ENCODE measurements at places on chromosomes 1 and 21. TPM values are rescaled to one million over a fixed set of nuclear protein-coding genes. Genes with fewer than 3 reads are reported as not detected.

DNA sequence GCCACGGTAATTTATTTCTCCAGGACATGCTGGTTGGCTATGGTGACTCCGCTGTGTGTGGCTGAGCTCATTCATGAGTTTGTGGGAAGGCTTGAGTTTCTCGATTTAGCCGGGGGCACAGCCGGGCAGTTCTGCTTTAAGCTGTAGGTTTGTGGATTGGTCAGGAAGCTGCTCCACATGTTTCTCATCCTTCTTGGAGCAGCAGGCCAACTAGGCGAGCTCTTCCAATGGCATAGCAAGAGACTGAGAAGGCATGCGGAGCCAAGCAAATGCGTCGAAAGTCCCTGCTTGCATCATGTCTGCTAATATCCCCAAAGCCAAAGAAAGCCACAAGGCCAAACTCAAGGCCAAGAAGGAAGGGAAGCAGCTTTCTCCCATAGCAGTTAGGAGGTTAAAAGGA, 71.6 kb upstream of the GREM2 start:
- no peak for DNase-seq

- no peak for DNase-seq
Measured at GRCh38 chr1:6935361-6935883, 150.2 kb downstream of the CAMTA1 start.

Gene LRRC71
- total RNA-seq, result not detected

DNA sequence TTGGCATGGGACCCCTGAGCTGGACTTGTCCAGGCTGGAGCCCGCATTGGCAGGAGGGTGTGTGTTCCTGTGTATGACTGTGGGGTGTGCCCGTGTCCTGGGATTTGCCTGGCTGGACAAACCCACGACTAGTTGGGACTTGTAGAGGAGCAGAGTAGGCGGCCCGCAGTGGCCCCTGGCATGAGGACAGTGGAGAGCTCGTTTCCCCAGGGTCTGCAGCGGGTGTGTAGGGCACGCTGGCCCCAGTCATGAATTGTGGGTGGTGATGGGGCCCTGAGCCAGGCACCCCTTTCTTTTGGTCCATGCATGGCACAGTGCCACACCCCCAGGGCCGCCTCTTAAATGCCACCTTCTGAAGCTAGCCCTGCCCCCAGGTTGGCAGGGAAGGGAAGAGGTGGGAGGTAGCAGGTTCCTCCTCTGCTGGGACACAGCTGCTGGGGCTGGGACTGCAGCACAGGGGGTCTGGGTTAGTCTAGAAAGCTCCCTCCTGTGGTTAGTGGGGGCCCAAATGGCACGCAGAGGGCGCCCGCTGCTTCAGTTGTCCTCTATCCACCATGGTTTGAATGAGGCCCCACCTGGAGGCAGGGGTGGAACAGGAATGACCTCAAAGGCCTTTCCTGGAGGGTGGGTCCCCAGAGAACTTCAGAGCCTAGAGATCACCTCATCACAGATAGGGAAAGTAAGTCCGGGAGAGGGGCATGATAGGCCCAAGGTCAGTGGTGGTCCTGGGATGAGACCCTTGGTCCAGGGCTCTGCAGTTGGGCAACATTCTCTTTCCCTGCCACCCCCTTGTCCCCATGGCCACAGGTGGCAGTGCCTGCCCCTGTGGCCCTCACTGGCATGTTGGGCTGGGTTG, 4.1 kb downstream of the CROCC start:
- DNase-seq, result no peak

DNA sequence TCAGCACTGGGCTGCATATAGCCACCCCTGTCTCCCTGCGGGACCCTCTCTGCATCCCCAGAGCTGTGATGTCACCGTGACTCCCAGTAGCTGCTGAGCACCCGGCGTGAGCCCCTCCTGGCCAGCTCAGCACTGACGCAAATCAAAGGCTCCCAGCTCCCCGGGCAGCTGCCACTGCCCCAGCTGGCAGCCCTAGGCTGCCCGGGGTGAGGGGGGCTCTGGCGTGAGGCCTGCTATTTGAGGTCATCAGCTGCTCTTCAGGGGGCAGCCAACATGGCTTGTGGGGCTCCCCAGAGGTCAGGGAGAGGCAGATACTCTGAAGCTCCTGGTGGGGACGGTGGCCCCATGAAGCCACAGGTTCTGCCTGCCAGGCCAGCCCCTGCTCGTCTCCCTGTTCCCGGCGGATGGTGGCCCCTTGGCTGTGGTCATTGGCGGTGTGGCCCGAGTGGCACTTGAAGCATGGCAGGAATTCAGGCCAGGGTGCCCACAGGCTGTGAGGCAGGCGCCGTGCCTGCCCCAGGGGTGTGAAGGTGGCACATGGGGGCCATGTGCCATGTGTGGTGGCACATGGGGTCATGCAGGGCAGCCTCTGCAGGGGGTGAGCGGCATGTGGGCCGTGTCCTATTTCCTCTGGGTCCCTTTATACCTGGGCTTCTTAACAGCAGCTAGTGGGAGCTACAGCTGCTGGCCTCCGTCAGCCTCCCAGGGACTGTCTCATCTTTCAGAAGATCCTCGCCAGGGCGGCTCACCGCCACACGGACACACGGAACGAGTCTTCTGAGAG, 85.4 kb downstream of the SIK1 start:
- no peak for DNase-seq

DNA sequence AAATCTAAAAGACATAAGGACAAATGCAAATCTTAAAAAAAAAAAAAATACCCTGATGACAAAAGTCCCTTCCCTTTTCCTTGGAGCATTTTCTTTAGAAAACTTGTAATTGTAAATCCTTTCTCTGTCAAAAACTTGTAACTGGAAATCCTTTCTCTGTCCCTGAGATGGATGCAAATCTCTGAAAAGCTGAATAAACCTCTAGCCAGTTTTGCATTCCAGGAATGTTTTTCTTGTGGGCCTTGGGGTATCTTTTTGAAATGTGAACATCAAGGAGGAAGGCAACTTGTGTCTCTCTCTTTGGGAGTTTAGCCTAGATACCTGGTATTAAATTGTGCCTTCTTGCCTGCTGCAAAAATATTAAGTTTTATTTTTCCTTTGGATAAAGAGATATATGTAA, 305.3 kb downstream of the KCNT2 start:
- no peak for DNase-seq

GRCh38 chr21:38208118-38208517, 48.7 kb upstream of the KCNJ15 start:
- DNase-seq, result no peak

GRCh38 chr1:86245566-86246190, 89.1 kb upstream of the COL24A1 start:
- no peak for DNase-seq

DNA sequence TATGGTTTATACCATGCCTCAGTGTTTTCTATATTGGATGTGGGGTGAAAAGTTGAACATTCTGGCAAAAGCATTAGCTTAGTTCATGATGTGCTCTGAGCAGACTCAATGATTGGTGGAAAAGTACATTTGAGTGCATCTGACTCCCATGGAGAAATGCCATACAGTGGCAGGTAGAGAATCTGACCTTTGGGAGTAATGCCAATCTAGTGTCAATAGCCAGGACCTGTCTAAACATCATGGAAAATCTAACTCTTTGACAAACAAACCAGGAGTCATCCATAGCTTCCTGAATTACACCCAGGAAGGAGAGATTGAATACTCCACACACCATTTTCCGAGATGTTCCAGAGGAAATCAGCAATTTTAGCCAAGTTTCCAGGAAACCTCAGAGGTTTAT, 51.0 kb downstream of the XCL1 start:
- DNase-seq, result no peak

All from natural killer cell (primary cell).